ENCODE measurements at places on chromosomes 4 and X. TPM values are rescaled to one million over a fixed set of nuclear protein-coding genes. Genes with fewer than 3 reads are reported as not detected.

DNA sequence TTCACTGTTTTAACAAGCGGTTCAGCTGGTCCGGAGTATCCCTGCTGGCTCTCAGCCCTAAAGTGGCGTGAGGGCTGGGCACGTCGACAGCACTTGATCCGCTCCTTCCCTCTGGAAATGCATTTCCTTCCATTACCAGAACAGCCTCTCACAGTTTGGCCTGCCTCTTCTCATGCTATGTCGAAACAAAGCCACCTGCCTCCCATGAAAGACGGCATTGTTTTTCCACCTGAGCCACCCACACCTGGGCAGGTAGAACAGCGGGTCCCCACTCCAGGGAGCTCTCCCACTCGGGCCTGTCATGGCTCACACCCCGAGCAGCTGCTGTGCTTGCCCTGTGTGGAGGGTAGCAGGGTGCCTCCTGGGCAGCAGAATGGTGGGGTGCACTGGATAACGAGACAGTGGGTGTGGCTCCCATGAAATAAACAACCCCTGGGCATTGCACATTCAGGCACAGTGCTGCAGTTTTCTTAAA is 86.2 kb downstream of the FHDC1 start:
- peak; percentile 65 for DNase-seq

DNA sequence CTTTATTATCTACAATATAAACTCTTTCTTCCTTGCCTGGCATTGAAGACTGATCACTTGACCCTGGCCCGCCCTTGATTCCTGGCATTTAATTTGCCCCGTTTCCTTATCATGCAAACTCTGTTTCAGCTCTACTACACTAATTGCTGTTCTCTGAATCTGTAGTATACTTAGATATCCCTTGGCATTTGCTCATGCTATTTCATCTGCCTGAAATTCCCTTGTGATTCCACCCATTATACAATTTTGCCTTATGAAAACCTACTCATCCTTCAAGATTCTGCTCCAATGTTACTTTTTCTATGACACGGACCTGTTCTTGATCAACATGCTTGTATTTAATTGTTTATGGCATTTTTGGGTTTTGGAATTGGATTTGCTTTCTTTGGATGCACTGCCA is 459.9 kb upstream of the AMOT start:
- no peak for DNase-seq

DNA sequence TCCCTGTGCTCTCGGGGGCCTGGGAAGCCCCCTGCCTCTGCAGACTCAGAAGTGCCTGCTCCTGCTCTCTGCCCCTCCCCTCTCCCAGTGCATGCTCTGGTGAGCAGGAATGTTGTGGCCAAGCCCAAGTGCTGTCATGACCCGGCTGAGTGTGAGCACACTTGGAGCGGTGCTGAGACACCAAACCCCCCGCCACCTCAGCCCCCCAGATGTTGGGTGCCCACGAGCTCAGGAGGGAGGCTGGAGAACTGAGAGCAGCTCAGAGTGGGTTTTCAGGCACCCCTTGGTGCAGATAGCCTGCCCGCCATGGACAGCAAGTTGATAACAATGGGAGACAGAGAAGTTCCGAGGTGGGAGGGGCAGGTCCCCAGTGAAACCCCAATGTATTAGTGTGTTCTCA is 477.4 kb downstream of the ACTRT1 start:
- no peak for DNase-seq

DNA sequence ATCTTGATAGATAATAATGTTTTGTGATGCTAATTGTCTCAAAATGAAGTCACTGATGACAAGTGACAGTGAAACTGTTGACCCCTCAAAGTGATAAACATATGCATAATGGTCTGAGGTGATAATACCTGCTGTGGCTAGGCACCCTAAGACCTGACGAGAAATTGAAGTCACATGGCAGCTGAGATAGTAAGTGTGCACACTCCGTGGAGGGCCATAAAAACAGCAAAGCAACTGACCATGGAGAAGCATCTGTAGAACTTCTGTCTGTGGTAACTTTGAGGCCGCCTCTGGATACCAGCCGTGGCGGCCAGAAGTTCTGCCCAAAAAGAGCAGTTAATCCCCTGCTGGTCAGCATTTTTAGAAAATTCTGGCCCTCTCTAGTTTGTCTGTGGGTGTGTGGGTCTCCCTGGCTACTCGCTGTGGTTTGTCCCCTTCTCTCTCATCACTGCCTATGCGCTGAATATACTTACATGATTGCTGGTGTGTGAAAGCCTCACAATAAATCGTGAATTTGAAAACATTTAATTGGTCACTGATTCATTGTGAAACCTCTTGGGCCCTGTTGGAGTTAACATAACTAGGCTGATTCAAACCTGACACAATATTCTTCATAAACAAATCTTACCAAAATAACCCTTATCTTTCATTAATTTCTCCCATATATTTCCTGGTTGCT is 50.6 kb downstream of the CCDC149 start:
- DNase-seq: no peak

GRCh38 chrX:39875834-39876628 is 221.7 kb downstream of the BCOR start:
- DNase-seq: no peak

- no peak for DNase-seq
Observed at GRCh38 chr4:8872402-8873291, 1.0 kb upstream of the HMX1 start.

The INPP4B gene
- 32.6 TPM for total RNA-seq

The SOD3 gene
- 48.9 TPM for total RNA-seq
